ENCODE measurements at places on chromosomes 5 and 9. TPM values are rescaled to one million over a fixed set of nuclear protein-coding genes. Genes with fewer than 3 reads are reported as not detected.
A peak's percentile ranks its signal among the peaks of the same experiment; 100 is the strongest.

DNA sequence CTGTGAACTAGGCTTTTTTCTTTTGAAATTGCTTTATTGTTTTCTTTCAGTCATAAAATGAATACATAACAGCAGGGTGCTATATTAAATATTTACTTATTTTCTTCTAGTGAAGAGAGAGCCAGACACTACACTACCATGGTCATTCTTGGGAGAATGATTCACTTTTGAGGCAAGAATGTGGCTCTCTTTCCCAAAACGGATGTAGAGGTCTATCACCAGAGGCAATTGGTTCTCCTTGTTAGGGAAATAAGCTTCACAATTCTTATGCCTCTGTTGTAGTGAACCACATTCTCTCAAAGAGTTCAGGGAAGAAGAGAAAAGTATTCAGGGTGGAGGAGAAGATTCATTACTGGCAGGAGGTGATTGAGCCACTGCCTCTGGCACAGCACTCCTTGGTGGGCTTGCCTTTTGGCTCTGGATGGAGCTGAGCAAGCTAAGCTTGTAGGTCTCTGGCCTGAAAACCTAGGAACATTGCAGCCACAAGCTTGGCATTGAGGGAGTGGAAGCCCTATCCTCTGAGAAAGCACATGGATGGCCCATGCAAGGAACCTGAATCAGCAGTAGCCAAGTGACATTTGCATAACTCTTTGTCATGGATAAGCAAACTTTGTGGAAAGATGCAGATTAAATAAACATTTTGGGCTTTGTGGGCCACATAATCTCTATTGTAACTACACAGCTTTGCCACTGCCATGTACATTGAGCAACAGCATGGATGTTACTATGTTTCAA is 179.0 kb upstream of the TNC start:
- DNase-seq, result no peak
- H3K27ac ChIP-seq, result no peak overlapping the region
- H3K36me3 ChIP-seq, result no peaks in the 10 kb centered on the region

DNA sequence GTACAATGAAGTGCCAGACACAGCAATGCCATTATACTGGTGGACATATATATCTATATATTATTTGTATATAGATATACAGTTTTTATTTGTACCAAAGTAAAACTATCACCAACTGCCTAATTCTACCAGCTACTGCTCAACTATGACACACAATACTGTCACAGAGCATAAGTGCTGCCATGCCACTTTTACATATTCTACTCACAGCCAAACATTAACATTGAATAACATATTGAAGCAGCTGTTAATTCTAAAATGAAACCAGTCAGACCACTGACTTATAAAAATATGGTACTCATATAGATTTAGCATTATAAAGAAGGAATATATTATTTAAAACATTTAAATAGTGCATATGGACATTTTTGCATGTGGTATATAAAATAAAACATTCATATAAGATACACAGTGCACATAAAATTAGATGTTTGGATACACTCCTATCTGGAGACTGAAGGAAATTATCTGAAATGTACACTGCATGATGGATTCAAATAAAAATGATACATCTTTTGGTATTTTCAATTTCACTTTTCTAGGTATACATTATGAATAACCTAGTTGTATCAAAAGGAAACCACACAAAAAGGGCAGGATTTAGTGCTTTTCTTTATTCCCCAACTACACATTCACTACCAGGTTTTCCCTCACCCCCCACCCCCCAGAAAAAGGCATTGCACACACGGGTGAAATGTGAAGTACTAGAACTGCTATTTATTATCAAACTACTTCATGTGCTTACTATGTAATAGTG is 48.9 kb downstream of the PKD2L2 start:
- no peaks in the 10 kb centered on the region for H3K27me3 ChIP-seq
- peak overlapping the region; percentile 52 for H3K27ac ChIP-seq
- no peak for DNase-seq
- H3K4me1 ChIP-seq, result peaks cover 22% of the 10 kb centered on the region

GRCh38 chr5:84255315-84255714 is 129.4 kb downstream of the EDIL3 start:
- H3K27ac ChIP-seq, result no peak overlapping the region
- DNase-seq, result no peak
- H3K4me3 ChIP-seq, result no peak overlapping the region
- no peaks in the 10 kb centered on the region for H3K4me1 ChIP-seq

Gene CCL27
- total RNA-seq, result 3.7 TPM

DNA sequence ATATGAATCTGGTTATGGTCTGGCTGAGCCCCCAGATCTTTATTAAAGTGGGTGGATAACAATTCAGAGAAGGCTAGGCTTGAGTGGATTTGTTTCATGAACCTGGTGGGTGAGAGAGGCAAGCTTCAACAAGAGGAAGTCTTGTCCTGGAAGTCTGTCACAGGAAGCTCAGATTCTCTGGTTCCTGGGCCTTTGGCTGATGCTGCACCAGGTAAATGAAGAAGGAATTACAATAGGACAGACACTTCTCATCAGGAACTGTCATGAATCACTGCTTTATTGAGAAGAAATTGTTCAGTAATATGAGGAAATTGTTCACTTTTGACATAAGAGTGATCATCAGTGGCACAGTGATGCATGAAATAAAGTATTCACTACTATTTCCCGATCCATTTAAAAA is 167.6 kb upstream of the ELL2 start:
- no peaks in the 10 kb centered on the region for H3K4me1 ChIP-seq
- H3K27me3 ChIP-seq, result peaks cover 45% of the 10 kb centered on the region
- H3K27ac ChIP-seq, result no peak overlapping the region
- no peaks in the 10 kb centered on the region for H3K36me3 ChIP-seq

Gene HSPB3
- total RNA-seq, result not detected

Gene DAB2
- total RNA-seq, result not detected

DNA sequence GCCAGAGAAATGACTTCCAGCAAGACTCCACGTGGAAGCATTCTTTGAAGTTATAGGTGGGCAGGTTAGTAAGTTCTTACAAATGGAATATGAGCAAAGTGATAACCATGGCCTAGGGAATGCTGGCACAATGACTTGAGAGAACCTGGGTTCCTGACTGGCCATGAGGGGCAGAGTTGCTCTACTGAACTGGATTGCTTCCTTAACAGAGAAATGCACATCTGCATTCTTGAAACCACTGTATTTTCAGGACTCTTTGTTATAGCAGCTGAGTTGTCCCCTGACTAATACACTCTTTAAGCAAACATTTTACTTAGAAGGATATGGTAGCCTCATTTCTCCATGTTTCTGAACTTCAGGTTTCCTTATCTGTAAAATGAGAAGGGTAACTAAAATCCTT is 108.3 kb upstream of the GNA14 start:
- H3K4me3 ChIP-seq, result no peak overlapping the region
- no peak overlapping the region for H3K27ac ChIP-seq
- H3K27me3 ChIP-seq, result no peaks in the 10 kb centered on the region
- peaks cover 6% of the 10 kb centered on the region for H3K4me1 ChIP-seq
- peaks cover 5% of the 10 kb centered on the region for H3K36me3 ChIP-seq

Gene ACOT12
- not detected for total RNA-seq

Gene CENPP
- total RNA-seq, result 28.2 TPM

Gene SAXO1
- total RNA-seq, result not detected

GRCh38 chr5:97338729-97339128 is 155.7 kb upstream of the RIOK2 start:
- peaks cover 2% of the 10 kb centered on the region for H3K36me3 ChIP-seq
- no peak overlapping the region for H3K4me3 ChIP-seq
- no peak overlapping the region for H3K27ac ChIP-seq
- H3K27me3 ChIP-seq, result no peaks in the 10 kb centered on the region

DNA sequence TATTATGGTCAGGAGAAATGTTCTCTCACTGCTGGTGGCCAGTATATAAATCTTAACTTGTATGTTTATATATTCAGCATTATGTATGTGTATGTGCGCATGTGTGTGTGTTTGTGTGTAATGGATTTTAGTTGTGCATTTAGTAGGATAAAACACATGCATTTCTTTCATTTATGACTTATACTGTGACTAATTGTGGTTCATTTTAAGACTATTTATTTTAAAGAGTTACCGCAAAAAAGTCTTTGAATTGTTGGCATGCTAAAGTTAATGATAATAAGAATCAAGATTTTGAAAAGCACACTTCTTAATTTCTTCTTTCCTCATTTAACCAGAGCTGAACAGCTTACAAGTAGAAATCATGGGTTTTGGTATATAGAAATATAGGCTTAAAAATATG is 60.9 kb downstream of the RAI14 start:
- H3K27ac ChIP-seq, result no peak overlapping the region
- H3K27me3 ChIP-seq, result peaks cover 10% of the 10 kb centered on the region
- DNase-seq, result no peak

DNA sequence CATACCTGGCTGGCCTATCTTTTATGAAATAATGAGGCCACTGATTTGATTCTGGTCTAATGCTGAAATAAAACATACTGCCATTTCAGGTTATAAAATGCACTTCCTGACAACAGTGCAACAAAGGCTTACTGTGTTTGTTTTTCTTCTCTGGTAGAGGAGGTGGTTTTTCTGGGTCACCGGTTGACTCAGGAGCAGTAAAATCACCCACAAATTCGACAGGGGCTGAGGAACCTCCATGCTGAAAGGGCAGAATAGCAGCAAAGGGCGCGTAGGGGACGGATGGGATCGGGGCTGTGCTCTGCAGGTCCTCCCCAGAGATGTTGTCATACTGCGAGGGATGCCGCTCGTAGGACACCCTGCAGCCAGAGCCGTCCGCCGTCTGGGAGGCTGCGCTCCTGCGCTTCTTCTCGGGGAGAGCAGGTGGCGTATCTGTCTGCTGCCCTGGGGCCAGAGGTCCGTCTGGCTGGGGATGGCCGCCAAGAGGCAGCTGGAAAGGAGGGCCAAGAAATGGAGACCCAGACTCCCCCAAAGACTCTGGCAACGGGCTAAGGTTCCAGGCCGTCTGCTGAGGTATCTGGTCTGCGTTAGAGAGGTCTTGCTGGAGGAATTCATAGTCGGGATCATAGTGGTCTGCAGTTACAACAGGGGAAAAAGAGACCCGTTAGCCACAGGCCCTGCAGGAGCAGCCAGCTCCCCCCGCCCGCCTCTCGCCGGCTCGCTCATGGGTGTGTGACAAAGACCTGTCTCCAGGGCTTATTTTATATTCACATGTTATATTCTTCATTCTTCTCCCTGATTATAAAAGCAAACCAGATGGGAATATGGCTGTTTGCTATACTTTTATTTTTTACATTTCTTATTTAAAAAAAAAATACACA is 80.7 kb downstream of the PRRT1B start:
- H3K4me1 ChIP-seq, result peaks cover 48% of the 10 kb centered on the region
- H3K27ac ChIP-seq, result peak overlapping the region; percentile 54
- H3K4me3 ChIP-seq, result no peak overlapping the region

- H3K4me3 ChIP-seq, result no peak overlapping the region
- no peaks in the 10 kb centered on the region for H3K36me3 ChIP-seq
- H3K27me3 ChIP-seq, result peaks cover 56% of the 10 kb centered on the region
- H3K4me1 ChIP-seq, result no peaks in the 10 kb centered on the region
- DNase-seq, result no peak
These were observed 142.7 kb downstream of the PAX5 start for GRCh38 chr9:36891341-36891811.

- peaks cover 54% of the 10 kb centered on the region for H3K4me1 ChIP-seq
- H3K36me3 ChIP-seq, result peaks cover 10% of the 10 kb centered on the region
- no peaks in the 10 kb centered on the region for H3K27me3 ChIP-seq
- no peak for DNase-seq
- H3K4me3 ChIP-seq, result peak overlapping the region; percentile 82
These were observed 9.3 kb upstream of the SPATA24 start for GRCh38 chr5:139413153-139413552.

Gene DMRT3
- not detected for total RNA-seq

Gene RNF180
- total RNA-seq, result not detected

DNA sequence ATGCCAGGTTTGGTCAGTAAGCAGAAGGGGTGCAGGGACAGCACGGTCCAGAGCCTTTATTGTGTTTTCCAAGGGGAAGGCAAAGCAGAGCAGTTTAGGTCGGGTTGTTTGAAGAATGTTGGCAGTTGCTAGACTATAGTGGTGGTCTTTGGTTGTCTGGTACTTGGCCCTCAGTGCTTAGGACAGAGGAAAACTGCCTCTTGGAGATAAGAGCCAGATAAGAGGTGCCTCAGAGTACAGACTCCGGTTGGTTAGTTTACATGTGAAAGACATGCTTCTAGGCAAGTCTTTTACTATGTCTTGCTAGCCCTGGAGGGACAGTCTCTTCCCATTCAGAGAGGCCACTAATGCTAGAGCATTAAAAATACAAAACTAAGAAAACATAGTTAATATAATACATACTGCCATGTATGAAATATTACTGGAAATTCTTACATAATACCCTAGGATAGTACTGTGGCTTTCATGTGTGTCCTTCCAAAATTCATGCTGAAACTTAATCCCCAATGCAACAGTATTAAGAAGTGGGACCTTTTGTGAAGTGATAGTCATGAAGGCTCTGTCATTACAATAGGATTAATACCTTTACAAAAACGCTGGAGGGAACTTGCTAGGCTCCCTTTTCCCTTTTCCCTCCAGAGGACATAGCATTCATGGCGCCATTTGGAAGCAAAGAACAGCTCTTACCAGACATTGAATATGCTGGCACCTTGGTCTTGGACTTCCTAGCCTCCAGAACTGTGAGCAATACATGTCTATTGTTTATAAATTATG is 280.4 kb downstream of the TMEM167A start:
- no peak overlapping the region for H3K4me3 ChIP-seq
- H3K27me3 ChIP-seq, result peaks cover 7% of the 10 kb centered on the region
- no peaks in the 10 kb centered on the region for H3K4me1 ChIP-seq
- H3K36me3 ChIP-seq, result peaks cover 4% of the 10 kb centered on the region
- H3K27ac ChIP-seq, result no peak overlapping the region

Gene SELENOP
- 0.34 TPM for total RNA-seq

GRCh38 chr5:6644794-6645241 is 11.6 kb downstream of the SRD5A1 start:
- H3K27me3 ChIP-seq, result no peaks in the 10 kb centered on the region
- H3K36me3 ChIP-seq, result peaks cover 6% of the 10 kb centered on the region
- H3K4me1 ChIP-seq, result peaks cover 6% of the 10 kb centered on the region
- no peak overlapping the region for H3K4me3 ChIP-seq
- H3K27ac ChIP-seq, result no peak overlapping the region
- DNase-seq, result no peak

GRCh38 chr5:64384765-64385164 is 121.0 kb upstream of the RGS7BP start:
- DNase-seq, result no peak
- no peaks in the 10 kb centered on the region for H3K36me3 ChIP-seq
- H3K4me3 ChIP-seq, result no peak overlapping the region
- H3K27me3 ChIP-seq, result no peaks in the 10 kb centered on the region
- no peaks in the 10 kb centered on the region for H3K4me1 ChIP-seq

DNA sequence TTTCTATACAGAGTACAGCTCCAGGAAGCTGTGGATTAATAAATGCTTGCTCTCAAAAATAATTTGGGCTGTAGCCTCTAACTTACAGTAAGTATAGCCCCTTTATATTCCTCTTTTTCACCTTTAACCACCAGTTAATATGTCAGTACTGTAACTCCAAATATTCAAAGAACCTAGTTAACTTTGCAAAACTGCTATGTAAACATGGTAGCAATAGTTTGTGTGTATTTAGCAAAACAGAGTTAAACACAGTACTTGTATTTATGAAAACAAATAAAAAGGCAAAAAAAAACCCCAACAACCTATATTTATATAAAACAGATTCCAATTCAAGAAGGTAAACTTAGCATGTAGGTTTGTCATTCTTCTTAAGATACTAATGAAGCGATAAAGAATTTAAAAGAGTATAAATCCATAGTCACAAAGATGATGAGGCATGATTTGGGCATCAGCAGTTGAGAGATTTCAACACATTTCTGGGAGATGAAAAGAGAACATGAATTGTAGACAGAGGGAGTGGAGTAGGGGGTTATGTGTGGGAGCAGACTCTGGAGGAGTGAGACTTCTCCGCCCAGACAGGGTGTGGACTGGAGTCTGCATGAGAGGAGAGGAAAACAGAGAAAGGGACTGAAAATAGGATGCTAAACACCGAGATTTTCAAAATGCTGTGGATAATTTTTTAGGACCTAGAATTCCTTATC is 47.0 kb upstream of the F2RL1 start:
- no peaks in the 10 kb centered on the region for H3K36me3 ChIP-seq
- no peak overlapping the region for H3K4me3 ChIP-seq
- no peak for DNase-seq
- H3K27ac ChIP-seq, result no peak overlapping the region
- H3K4me1 ChIP-seq, result peaks cover 1% of the 10 kb centered on the region

Gene PFN3
- not detected for total RNA-seq

All from activated T-cell treated with anti-CD3 and anti-CD28 coated beads, Interleukin-2, amount 50 U/mL, for 72 hours (primary cell).